ENCODE measurements at places on chromosomes 3 and 15.
A peak's percentile ranks its signal among the peaks of the same experiment; 100 is the strongest.

DNA sequence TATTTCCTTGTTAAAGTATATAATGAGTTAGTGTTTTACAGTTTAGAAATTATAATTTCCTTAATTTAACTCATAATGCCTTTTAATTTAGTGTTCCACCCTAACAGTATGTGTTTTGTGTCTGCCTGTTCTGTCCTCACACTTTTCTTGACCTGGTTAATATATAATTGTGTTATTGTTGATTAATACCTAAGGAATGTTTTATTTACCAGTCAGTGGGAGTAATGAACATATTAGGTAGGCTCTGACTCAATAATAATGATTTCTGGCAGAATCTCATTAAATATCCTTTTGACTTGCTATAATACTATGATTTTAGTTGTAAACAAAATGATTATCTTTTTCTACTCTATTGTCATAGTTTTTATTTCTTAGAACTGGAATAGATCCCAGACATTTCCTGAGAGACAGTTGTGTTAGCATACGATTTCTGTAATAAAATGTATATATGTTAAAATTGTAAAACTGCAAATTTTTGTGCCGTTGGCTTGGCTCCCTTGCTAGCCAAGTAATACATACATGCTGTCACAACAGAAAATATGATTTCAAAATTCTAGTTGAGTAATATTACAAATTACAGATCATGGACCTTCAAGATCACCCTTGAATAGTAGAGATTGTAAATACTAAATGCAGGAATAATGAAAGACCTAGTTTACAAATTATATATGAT is 51.9 kb downstream of the RASA2 start:
- DNase-seq = no peak

DNA sequence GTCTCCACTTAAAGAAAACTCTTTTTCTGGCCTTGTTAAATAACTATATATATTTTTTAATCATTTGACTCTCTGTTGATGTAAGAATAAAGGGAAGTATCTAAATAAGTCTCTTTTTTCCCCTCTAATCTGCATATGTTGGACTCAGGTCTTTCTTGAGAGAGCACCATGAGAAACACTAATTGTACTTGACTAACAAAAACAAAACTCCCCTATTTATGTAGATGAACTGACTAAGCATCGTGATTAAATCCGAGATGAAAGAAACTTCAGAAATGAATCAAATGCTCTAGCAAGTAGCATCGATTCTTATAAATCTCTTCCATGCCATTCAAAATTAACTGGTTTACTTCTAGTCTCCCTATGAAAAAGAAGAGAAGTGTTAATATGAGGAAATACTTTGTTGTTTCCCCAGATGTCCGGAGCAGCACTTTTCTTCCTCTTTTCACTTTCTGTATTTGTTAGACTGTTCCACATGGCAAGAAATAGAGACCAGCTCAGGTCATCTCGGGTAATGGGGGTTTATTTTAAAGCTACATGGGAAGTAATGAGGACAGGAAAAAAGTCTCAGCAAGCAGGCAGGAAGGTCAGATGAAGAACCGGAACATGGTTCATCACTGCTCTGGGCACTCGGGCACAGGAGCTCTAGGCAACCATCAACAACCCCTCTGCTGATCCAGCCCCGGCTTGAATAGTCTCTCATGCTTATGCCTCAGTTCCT is 288.3 kb downstream of the CNTN6 start:
- DNase-seq = no peak

DNA sequence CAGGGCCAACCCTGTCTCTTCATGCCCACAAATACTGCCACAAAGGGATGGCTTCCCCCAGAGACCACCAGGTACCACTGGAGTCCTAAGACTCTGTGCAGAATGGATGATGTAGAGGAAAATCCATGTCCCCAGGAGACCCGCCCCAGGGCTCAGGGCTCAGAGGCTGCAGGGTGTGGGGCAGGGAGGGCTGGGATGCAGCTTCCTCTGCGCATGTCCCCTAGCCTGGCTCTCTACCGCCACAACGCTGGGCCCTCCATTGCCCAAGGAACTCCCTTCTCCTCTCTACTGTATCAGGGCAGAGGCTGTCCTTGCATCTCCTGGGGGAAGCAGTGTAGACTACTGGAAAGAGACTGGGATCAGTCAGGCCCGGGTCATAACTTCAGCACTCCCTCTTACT is 19.5 kb upstream of the TICRR start:
- no peak for DNase-seq

DNA sequence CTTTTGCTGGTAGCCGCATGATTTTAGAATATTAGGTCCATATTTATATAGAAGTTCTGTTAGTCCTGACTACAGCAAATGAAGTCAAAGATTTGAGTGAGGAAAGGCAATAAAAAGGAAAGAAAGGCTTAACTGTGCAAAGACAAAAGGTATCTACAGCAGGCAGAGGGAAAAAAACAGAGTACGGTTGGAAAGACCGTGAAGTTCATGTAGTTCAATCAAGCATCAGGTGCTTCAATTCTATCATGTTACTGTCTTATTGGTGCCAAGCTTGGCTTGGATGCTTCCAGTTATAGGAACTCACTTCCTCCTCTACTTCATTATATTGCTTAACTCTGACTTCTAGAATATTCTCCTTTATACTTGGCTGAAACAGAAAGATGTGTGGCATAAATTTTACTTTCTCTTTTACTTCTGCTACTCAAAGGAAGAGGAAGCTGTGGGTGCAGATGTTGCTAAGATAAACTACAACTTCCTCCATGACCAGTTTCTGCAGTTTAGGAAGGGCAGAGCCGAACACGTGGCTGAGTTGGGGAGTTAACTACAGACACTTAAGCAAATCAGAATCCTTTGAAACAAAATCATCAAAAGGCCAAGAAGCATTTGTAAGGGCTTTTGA is 72.6 kb upstream of the ZBED2 start:
- peak; percentile 62 for DNase-seq

DNA sequence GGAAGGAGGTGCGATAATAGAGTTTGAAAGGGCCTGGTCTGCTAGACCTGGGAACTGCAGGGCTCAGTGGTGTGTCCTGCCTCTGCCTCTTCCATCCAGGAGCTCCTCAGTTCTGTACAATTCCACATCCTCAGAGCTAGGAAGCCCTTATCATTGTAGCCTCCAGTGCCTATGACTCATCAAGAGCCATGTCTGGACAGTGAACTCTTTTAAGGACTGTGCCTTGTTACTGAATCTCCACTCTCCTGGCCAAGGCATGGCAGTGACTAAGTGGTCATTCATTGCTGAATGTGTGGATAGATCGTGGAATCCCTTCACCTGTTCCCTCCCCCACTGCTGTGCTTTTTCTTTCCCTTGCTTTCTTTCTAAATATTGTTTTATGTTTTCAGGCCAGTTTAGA is 2.9 kb downstream of the TIMP4 start:
- no peak for DNase-seq

- DNase-seq = no peak
These were observed 100.1 kb upstream of the TSC22D2 start for GRCh38 chr3:150308037-150308319.

- DNase-seq = peak; percentile 71
These were observed 6.0 kb upstream of the SRP14 start for GRCh38 chr15:40044717-40045571.

DNA sequence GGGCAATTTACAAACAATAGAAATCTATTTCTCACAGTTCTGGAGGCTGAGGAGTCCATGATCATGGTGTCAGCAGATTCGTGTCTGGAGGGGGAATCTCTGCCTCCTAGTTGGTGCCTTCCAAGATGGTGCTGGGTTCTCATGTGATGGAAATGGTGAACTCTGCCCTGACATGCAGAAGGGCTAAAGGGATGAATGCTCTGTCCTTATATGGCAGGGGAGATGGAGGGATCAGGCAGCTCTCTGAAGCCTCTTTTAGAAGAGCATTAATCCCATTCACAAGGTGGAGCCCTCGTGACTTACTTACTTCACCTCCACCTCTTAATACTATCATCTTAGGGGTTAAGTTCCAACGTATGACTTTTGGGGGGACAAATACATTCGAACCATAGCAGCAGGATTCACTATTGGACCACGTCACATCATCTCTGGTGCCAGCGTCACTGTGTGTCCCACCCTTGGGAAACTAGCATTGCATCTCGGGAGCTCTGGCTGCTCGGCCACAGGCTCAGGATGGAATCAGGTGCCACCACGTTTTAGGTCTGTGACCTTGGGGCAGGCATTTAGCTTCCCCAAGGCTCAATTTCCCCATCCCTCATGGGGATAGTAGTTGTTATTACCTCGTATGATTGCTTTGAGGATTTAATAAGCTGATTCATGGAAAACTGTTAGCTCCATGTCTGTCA is 53.0 kb downstream of the SV2B start:
- no peak for DNase-seq

GRCh38 chr3:99429502-99429901 is 208.9 kb upstream of the COL8A1 start:
- no peak for DNase-seq

- no peak for DNase-seq
These were observed 108.1 kb downstream of the PGPEP1L start for GRCh38 chr15:98899272-98900021.

DNA sequence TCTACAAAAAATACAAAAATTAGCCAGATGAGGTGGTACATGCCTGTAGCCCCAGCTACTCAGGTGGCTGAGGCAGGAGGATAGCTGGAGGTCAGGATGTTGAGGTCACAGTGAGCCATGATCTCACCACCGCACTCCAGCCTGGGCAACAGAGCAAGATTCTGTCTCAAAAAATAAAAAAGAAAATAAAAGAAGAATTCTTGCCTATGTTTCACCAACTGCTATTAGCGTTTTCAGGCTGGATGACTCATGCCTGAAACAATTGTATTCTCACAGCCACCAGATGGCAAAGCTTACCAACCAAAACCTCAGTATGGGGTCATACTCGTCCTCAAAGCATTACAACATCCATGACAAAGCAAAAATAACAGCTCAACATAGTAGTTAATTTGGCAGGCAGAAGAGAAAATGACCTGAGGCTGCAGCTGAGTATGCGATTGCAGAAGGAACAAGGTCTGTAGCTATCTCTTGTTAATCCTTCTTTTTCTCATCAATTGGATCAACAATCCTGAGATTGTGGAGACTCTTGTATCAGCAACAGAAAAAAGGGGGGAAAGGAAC is 52.2 kb downstream of the TP53BP1 start:
- no peak for DNase-seq

- no peak for DNase-seq
These were observed 52.6 kb downstream of the NSUN3 start for GRCh38 chr3:94115482-94115881.

GRCh38 chr3:186002884-186003472 is 65.2 kb upstream of the TRA2B start:
- no peak for DNase-seq

DNA sequence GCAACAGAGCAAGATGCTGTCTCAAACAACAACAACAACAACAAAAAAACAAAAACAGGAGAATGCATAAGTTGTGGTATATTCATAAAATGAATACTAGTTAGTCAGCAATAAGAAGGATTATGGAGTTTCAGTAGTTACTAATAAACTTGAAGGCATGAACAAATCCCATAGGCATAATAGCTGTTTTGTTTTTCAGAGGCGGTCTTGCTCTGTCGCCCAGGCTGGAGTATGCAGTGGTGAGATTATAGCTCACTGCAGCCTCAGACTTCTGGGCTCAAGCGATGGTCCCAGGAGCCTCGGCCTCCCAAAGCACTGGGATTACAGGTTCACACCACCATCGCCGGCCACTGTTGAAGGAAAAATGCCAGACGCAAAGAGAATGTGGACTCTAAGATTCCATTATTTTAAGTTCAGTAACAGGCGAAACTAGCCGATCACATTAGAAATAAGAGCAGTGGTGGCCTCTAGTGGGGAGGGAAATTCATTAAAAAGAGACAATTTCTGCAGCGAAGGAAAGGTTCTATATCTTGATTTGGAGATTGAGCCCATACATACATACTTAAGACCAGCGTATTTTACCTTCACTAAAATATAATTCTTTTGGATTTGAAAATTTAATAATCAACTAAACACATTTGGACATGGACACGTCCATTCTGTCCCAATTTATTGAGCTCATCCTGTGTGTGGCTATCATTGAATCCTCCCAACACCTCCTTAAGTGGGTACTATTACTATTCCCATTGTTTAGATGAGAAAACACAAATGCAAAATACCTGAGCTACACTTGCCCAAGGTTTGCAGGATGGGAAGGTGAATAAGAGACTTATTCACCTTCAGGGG is 27.4 kb upstream of the HDAC11 start:
- DNase-seq = peak; percentile 39

DNA sequence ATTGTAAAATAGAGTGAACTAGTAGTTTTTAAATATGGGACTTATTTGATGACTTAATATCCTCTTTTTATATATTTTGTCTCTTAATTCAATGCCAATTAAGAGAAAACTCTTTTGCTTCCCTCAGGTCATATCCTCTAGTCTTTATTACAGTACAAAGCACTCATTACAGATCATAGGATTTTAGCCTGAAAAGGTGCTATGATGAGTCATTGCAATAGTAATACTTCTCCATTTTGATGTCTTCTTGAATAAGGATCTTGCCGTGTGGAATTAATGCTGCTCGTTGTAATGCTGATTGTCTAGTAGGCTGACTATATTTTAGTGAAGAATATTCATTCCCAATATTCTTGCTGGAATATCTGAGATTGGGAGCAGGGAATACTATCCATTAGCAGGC is 612.2 kb upstream of the GOLIM4 start:
- no peak for DNase-seq

DNA sequence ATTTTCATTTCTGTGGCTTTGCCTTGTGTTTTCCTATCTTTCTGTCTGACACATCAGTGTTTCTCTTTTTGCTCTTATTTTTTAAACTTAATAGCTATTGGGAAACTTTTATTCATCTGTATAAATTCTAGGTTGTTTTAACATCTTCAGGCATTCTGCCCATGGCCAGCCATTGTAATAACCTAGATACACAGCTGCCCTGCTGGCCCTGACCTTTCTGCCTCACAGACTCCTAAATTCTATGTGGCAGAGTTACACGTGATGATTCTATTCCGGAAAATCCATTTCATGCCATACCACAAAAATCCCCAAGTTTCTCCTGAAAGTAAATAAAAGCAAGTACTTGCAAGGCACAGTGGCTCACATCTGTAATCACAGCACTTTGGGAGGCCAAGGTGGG is 150.1 kb downstream of the UACA start:
- no peak for DNase-seq

- DNase-seq = no peak
These were observed 26.2 kb downstream of the PDE8A start for GRCh38 chr15:85007741-85008397.
